ENCODE measurements at places on chromosomes 6 and 20.
A peak's percentile ranks its signal among the peaks of the same experiment; 100 is the strongest.

DNA sequence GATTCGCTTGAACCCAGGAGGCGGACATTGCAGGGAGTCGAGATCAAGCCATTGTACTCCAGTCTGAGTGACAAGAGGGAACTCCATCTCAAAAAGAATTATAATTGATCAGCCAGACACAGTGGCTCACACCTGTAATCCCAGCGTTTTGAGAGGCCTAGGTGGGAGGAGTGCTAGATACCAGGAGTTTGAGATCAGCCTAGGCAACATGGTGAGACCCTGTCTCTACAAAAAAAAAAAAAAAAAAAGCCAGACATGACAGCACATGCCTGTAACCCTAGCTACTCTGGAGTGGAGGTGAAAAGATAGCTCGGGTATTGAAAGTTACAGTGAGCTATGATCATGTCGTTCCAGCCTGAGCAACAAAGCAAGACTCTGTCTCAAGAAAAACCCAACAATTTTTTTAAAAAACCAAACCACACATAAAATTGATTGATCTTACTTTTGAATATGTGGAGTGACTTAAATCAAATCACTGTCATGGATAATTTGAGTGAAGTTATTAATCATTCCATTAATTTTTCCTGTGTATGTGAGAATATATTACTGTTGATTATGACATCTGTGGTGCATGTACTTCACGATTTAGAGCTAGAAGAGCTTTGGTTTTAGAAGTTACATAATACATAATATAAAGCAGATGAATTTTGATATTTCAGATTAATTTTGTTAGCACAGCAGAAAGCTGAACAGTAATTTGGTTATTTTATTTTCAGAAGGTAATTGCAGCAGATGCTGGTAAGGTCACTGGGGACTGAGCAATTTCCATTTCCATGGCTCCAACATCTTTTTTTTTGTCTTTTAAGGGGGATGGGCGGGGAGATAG, 34.4 kb downstream of the NCOA7 start:
- peak; percentile 12 for DNase-seq

GRCh38 chr20:38108438-38108985, 56.6 kb downstream of the TGM2 start:
- no peak for DNase-seq

- peak; percentile 89 for DNase-seq
Measured at GRCh38 chr20:33731693-33732165, at the start of gene ZNF341. ZNF341 (plus strand) TSS chr20:33731996; CDS start chr20:33732022, 26 bp downstream.

GRCh38 chr20:53445321-53445731, 148.3 kb downstream of the ZNF217 start:
- no peak for DNase-seq

DNA sequence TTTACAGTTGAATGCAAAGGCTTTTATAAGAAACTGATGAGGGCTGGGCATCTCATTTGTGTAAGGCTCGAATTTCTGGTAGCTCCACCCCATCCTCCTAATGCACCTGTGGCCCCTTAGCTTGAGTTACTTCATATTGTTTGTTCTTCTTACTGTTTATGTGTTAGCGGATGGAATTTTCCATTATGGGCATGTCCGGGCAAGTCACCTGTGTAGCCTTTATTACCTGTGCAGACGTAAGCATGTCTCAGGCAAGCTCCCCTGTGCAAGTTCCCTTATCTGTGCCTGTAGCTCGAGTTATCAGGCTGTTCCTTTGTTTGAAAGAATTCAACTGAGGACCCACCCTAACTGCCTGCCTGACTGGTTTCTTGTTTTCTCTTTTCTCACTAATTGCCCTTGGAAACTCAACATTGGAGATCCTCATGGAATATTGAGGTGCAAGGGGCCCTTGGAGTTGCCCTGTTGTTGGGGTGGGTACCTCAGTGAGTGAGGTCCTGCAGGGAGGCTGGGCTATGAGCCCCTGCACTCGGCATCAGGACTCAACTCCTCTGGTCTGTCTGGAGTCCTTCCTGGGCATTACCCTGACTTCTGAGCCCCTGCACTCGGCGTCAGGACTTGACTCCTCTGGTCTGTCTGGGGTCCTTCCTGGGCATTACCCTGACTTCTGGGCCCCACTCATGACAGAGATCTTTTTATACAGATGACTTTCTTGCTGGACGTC, 207.9 kb upstream of the SULF2 start:
- no peak for DNase-seq

DNA sequence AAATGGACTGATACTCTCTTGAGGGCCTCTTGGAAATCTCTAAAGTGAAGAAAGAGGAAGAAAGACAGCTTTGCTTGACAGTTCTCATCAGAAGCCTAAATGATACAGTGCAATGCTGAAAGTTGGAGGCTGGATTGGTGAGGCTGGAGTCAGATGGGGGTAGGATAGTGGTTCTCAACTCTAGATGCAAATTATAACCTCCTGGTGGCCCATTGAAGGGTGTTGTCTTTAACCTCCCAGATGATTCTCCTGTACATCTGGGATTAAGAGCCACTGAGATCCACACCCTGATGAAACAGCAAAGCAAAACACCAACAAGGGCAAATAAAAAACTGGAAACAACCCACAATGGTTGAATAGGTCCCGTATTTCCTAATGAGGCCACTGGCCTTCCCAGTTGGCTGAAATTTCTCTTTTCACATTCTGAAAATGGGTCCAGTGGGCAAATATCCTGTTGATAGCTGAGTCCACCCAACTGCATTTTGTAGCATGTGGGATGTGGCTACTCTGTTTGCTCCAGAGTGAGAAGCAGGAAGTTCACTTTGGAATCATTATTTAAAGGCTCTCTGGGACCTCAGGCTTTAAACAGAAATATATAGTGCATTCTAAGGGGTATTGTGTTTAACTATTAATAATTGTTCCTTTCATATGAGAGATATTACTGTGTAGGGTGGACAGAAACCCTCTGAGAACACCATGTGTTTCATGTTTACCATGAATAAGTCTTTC, 208.1 kb downstream of the SOX4 start:
- DNase-seq, result no peak

DNA sequence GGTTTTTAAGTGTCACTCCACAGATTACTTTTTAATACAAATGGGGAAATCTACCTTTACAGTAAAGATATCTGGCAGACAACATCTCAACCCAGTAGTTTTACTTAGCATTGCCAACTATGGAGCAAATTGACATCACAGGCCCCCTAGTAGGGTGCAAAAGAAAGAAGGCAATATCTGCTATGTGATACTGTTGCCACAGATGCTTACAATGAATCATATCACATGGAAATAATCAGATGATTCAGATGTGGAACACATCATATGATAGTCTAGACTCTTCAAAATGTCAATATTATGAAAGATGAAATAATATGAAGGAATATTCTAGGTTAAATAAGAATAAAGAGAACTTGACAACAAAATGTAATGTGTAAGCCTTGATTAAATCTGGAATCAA, 322.5 kb downstream of the BMP2 start:
- no peak for DNase-seq

GRCh38 chr6:95227351-95227750, 350.0 kb upstream of the MANEA start:
- peak; percentile 72 for DNase-seq

DNA sequence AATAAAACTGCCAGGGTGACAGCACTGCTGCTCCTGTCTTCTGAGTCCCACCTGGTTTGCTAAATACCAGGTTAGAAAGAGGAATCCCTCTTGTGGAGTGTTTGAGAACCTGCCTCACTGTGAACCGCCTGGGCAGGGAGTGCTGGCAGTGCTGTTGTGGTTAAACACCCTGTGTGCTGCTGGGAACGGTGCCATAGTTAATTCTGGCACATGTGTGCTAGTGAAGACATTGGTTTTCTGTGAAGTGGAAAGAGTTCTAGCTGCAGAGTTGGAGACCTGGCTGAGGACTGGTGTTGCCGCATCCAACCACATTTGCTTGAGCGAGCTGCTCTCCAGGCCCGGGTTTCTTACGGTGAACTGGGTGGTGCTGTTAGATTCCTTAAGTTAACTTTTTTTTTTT, 72.7 kb downstream of the IGF2R start:
- peak; percentile 67 for DNase-seq

DNA sequence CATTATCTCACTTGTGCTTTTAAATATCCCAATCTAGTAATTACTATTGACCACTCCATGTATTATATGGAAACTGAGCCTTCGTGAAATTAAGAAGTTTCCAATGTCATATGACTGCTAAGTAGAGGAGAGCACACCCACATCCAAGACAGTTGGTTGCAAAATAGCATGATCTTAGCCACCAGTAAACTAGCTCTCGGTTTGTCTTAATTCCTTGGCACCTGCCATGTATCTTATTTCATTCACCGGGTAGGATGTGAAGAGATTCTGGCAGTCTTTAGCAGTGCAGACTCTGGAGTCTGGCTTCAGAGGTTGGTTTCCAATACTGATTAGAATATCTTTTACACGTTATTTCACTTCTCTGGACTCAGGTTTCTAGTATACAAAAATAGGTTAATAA, 270.3 kb downstream of the LAMA2 start:
- no peak for DNase-seq

GRCh38 chr20:753136-753535, 15.2 kb downstream of the SLC52A3 start:
- no peak for DNase-seq

GRCh38 chr6:114342826-114343781, at the start of gene HS3ST5:
HS3ST5 (minus strand) TSS chr6:114343023; CDS start chr6:114062845, 280,178 bp downstream.
- DNase-seq, result peak; percentile 1

DNA sequence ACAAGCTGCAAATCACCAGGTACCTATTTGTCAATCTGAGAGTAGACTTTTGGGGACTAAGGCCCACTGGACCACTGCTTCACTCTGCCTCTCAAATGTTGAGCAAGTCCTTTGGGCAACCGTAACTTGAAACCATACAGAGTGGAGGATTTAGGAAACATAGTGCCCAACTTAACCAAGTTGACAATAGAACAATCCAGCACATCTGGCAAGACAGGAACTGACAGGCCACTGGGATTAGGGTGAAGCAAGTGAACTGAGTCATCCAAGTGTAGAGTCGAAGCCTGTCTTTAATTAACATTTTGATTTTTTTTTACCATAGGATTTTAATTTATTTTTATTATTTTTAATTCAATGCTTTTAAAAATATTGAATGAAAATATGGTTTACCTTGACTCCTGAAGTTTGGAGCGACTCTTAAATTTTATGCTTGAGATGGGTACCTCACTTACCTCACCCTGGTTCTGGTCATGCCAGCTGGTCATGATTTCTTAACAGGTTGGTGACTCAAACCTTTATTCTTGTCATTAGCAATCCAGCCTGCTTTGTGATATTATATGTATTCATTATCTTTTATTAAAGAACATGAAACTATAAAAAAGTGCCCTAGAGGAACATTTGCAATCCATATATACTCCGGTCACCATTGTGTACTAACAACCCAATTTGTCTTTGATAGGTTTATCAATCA, 312.1 kb upstream of the DEFB112 start:
- DNase-seq, result no peak

DNA sequence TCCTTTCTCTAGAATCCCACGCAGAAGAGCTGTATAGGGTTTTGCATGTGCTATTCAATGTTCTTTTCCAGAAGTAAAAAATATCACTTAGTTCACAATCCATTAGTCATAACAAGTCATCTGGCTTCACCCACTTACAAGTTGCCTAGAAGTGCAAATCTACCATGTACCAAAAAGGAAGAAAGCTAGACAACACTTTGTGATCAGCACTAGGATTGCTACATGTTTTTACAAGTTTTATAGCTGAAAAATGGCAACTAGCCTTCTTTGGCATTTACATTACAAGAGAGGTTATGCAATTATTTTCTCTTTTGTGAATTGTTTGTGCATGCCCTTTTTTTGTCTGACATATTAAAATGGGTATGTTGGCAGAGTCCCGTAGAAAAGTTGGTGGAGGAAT, 85.6 kb upstream of the PTPRK start:
- DNase-seq, result no peak

GRCh38 chr6:12356983-12357972, 67.1 kb downstream of the EDN1 start:
- no peak for DNase-seq

- no peak for DNase-seq
Measured at GRCh38 chr6:145147981-145148749, 587.2 kb downstream of the EPM2A start.
